ENCODE measurements at places on chromosomes 12 and 14.

GRCh38 chr12:57099047-57099714, 10.3 kb downstream of the NAB2 start:
- DNase-seq: no peak

- no peak for DNase-seq
Observed at GRCh38 chr14:30211326-30211725, 283.7 kb upstream of the PRKD1 start.

DNA sequence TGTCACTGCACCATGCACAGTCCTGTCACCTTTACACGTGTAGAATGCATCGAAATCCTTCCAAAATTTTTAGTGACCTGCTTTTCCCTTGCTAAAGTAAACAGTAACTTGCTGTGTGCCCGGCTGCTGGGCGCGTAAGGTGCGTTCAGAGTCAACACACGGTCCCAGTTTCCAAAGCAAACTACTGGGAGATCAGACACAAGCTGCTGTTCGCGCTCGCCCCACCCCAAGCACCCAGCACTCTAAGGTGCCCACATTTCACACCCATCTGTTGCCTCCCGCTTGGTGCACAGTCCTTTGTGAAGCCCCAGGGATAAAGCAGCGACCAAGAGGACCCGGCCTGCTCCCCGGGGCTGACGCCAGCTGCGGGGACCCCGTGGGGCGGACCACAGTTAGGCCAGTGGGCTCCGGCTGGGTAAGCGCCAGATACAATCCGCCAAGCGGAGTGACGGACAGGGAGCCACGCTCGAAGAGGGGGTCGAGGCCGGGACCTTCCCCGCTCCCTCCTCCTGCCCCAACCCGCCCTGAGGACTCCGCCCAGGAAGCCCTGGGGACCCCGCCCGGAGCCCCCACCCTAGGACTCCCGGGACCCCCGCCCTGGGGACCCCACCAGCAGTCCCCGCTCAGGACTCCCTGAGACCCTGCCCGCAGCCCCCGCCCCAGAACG, 633 bp downstream of the STX2 start:
- peak; percentile 4 for DNase-seq

GRCh38 chr12:63802012-63802608, 22.4 kb downstream of the RXYLT1 start:
- no peak for DNase-seq

DNA sequence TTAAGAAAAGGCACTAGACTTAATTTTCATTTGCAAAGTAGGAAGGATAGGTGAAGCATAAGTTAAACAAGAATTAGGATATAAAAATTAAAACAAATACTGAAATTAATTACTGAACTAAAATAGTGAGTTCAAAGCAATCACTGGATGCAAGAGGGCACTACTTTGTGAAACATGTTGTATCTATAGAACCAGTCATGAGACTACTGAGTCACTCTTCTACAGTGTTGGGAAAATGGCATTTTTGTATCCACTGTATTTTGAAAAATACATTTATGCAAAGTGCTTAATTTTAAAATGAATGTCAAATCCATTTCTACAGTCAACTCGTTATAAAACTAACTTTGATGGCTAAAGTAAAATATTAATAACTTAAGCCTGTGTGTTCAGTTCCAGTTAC, 47.9 kb downstream of the SEL1L start:
- DNase-seq: no peak

- peak; percentile 15 for DNase-seq
Observed at GRCh38 chr12:12349711-12350665, at the start of gene MANSC1. TSS of gene MANSC1 (minus strand) at chr12:12350242. CDS start at chr12:12343314, 6,928 bp downstream.

DNA sequence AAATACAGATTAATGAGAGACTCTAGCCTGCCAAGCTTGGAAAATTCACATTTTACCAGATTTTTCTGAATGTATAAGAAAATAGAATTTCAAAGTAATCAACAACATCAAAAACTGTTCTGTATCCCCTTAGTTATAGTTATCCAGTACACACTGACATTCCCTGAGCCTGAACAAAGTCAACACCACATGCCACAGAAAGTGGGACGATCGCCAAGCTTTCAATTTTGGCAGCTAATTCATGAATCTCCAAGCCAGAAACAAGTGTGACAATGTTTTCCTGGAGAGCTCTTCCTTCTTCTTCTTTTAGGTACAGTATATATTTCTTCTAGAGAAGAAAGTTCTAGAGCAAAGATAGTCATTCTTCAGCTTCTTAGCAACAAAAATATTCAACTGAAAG, 290.2 kb downstream of the PRKD1 start:
- DNase-seq: no peak

GRCh38 chr12:2974560-2974971, 15.4 kb downstream of the TEAD4 start:
- DNase-seq: no peak

- DNase-seq: no peak
Observed at GRCh38 chr12:54598970-54599369, 10.5 kb upstream of the PPP1R1A start.

DNA sequence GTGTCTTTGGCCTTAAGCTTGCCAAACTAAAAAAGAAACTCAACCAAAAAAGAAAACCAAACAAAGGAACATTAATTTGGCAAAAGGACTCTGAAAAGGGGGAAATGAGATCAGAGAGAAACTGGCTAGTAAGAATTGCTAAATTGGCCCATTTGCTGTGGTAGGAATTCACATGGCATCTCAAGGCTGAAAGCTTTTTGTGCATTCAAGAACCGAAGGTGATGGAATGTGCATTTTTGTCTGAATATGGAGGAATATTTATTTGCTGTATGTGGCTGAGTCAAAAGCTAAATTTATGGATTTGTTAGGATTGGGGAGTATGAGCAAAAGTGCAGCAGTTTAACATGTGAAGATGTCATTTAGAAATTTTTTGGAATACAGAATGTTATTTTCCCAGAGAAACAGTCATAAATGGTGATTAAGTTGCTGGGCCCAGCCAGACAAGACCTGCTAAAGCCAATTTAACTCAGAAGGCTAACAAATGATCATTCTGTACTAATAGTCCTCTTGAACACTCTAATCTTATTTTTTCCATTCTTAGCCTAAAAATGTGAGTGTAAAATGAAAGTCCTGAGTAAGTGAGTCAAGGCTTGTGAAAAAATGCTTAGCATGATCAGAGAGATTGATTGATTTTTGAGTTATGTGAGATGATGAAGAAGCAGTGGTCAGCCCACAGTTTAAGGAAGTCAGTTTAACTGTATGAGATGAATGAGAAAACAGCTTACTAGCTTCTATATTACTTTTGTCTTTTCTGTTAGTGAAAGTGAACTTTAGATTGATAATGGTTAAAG, 94.1 kb downstream of the ANO6 start:
- DNase-seq: no peak

DNA sequence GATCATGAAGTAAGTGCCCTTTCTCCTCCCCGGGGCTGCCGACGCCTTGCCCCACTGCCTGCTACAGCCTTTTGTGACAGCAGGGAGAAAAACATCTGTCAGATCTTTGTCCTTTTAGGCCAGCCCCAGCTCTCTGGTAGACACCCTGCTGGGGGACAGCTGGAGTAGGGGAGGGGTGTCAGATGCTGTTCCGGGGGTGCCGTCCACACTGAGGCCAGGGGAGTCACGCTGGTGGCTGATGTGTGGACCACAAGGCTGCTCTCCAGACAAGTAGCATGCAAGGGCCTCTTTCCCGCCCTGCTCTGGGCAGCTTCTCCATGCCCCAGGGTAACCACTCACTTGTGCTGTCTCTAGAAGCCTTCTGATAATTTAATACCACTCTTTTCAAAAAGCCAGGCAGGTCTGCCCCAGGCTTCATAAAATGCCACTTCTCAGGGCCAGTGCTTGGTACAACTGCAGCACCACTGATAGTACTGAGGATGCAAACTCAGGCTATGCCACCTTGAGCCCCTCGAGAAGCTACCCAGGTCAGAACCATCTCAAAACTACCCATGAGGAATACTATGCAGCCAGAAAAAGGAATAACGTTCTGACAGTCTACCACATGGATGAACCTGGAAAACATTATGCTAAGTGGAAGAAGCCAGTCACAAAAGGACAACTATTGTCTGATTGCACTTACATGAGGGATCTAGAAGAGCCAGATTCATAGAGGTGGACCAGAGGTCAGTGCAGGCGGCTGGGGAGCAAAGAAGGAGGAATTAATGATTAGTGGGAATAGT, 66.0 kb upstream of the RIN3 start:
- no peak for DNase-seq

- DNase-seq: no peak
Observed at GRCh38 chr14:103089386-103090335, 4.9 kb upstream of the EXOC3L4 start.

DNA sequence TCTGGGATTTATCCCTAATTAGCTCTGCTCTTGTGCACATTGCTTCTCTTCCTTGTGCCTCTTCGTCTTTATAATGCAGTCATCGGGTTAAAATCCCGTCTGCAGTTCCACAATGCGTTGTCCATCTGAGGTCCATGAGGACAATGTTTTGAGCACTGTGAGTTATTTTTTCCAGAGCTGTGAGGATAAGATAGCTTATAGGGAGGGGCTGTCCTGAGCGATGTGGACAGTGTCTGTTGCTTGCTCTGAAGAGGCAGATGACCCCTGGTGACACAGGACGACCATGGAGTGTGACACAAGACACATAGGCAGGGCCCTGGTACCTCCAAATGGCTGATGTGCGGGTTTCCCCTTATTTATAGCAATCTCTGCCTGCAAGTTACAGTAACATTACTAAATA, 132.5 kb downstream of the SMOC1 start:
- no peak for DNase-seq

DNA sequence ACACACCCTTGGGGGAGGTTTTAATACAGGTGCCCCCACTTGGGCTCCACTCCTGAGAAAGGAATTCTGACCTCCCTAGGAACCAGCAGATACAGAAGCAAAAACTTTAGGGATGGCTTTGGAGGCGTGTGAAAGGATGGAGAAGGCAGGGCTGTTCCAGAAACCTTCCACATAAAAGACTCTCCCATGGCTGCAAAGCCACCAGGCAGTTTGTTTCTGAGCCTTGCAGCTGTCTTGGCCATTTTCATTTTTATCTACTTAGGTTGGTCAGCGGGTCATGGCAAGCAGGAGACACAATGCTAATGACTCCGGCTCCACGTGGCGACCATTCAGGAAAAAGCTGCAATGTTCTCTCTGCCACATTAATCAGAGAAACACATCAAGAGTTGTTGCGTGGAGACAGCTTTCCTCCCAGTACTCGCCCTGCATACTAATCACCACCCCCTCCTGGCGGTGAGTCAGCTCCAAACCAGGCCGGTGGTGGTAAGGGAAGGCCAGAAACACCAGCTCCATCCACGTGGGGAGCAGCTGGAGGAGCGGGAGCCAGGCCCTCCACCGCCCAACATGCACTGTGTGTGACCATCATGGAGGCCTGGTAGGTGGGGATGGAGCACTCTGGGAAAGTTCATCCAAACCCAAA, 30.9 kb upstream of the IRF2BPL start:
- no peak for DNase-seq

DNA sequence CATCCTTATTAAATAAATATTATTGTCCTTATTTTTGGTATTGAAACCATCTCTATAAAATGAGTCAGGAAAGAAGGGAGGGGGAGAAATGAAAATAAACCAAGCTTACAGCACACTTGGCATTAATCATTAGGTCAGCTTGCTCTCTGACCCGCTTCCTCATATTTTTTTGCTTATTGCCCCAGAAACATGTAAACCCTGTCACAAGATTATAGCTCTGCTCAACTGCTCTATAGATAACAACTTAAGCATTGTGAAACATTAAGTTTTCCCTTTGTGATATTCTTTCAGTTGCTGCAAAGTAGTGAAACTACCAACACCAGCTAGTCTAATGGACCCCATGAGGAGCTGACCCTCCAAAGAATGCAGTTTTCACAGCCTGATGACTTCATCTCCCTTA, 819.5 kb downstream of the SLC16A7 start:
- no peak for DNase-seq

GRCh38 chr14:26820572-26820971, 222.7 kb upstream of the NOVA1 start:
- no peak for DNase-seq

- DNase-seq: no peak
Observed at GRCh38 chr14:104297721-104298401, 159.5 kb downstream of the KIF26A start.

- no peak for DNase-seq
Observed at GRCh38 chr12:26303418-26303817, 108.0 kb downstream of the SSPN start.

DNA sequence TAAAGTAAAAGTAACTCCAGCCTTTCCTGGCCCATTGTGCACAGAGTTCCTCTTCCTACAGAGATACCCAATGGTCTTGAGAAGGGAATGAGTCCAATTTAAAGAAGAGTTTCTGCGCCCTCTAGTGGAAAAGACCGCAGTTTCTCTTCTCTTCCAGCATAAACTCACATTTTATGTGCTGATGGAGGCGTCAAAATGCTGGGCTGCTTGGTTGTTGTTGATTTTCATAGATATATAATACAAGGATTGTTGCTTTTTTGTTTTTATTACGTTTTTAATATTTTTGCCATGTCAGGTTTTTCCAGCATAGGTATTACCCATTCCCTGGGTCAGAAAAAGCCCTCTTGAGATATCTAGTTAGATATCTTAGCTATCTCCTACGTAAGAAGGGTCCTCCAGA, 356.9 kb upstream of the STXBP6 start:
- no peak for DNase-seq

GRCh38 chr12:116213014-116213413, 64.5 kb downstream of the MED13L start:
- no peak for DNase-seq

DNA sequence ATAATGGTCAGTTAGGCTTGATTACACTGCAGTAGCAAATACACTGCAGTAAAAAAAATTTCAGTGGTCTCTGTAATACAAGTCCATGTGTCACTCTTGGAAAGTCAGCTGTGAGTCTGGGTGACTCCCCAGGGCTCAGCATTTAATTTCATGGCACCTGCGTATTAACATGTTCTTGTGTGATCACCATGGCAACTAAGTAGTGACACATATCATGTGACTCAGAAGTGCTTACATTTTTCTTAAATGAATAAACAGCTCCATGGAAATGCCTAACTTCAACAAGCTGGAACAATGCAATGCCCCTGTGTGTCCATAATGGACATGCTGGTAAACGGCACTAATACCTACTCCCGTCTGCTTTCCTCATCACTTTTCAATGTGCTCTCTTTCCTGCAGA, 88.5 kb upstream of the ANO4 start:
- DNase-seq: no peak

- no peak for DNase-seq
Observed at GRCh38 chr12:75361408-75361807, 26.9 kb downstream of the GLIPR1L1 start.

DNA sequence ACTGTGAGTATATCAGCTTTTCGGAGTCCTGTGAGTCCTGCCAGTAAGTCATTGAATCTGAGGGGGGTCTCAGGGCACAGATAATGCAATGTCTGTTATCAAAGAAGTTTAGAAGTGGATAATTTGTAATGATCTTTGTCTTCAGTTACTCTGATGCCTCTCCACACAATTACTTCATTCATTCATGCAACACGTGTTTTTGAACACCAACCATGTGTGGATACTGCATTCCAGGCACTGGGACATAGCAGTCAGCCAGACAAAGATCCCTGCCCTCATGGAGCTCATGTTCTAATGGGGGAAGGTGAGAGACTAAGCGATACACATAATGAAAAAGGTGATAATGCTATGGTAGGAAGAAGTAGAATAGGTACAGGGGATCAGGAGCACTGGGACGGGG, 60.8 kb upstream of the SCN8A start:
- no peak for DNase-seq

Data from stimulated activated CD4-positive, alpha-beta T cell treated with anti-CD3 and anti-CD28 coated beads, Interleukin-1b, Interleukin-23, amount 100 ng/mL, for 1 hour (primary cell).